Osteocyte (in vitro differentiated cells): ENCODE measurements at places on chromosomes 6 and 20. TPM values are rescaled to one million over a fixed set of nuclear protein-coding genes. Genes with fewer than 3 reads are reported as not detected.

DNA sequence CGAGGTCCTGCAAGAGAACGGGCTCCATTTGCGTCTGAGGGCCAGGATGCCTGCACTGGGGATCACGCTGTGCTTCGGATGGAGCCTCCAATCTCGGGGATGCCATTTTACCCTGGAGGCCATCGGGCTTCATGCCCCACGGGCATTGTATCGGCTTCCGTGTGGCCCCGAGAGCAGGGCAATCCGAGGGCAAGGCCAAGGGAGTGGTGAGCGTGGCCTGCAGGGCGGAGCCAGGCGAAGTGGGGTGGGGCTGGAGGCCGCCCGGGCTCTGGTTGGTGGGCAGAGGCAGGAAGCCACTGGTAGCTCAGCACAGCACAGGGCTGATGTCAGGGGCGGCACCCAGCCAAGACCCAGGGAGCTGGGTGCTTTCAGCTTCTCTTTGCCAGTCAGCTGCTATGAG, 57.5 kb upstream of the BHLHE23 start:
- DNase-seq, result peak; percentile 80

The CD93 gene
- total RNA-seq, result 0.13 and 0.21 TPM in 2 replicates

The LTA gene
- not detected in 2 replicates for total RNA-seq

DNA sequence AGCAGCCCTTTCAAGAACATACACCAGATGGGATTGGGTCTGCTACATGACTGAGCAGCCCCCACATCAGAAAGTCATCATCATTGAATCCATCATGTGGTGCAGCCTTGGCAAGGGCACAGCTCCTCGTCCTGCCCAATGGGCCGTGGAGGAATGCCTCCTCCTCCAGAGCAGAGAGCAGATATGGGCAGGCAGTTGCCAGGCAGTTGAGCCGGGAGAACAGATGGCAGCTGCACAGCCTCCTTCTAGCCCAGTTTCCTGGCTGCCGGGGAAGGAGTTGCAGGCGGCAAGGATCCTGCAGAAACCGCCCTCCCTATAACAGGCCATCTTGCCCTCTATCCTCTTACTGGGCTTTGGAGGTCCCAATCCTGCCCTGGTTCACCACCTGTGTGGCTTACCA, 11.9 kb upstream of the ZFAND3 start:
- no peak for DNase-seq

The HM13 gene
- total RNA-seq, result 173 and 203 TPM in 2 replicates

- no peak for DNase-seq
These were observed 1.0 kb upstream of the APMAP start for GRCh38 chr20:24993337-24994185.

GRCh38 chr6:153125032-153125431, 6.0 kb downstream of the RGS17 start:
- no peak for DNase-seq

DNA sequence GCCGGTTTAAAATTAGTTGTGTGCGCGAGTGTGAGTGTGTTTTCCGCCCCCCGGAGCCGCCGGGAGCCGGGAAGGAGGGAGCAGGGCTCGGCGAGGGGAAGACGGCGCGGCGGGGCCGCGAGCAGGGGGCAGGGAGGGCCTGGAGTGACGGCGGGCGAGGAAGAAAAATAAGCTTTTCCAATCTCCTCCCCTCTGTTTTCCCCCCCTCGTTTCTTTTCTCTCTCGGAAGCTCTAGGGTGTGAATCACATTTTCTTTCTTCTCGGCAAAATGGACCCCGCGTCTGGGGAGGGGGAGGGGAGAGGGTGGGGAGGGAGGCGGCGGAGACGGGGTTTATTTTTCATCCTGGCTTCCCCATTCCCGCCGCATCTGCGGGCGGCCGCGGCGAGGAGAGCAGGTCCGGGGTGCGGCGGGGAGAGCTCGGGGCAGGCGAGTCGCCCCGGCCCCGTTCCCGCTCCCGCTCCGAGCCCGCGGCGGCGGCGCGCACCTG, 881 bp downstream of the BICRAL start:
- DNase-seq, result peak; percentile 93

DNA sequence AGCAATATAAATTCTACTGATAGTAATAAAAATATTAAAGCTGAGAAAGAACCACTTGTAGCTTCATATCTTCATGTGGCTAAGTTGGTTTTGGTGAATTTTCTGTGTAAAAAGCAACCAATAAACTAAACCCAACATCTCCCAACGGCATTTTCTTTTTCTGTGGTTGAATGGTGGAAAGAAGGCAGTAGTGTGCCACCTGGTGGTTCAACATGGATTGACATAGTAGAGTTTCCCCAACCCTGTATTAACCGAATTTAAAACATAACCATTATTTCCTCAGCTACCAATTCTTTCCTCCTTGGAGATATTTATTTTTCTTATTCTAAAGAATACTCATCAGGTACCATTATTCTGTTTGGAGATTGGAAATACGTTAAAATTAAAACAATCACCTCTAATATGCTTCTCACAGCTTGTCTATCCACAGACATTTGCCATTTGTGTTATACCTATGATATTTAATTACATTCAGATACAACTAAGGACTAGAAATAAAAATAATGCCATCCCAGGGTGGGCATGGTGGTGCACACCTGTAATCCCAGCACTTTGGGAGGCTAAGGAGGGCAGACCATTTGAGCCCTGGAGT, 117.1 kb upstream of the EEF1E1 start:
- no peak for DNase-seq

The HEY2 gene
- 22.7 and 25.8 TPM in 2 replicates for total RNA-seq

GRCh38 chr6:16305246-16305725, 66.9 kb downstream of the GMPR start:
- no peak for DNase-seq

- peak; percentile 96 for DNase-seq
These were observed at the start of gene GTF3C6 for GRCh38 chr6:110958329-110959192. GTF3C6 (plus strand) TSS chr6:110958706; CDS start chr6:110958770, 64 bp downstream.
